Activated CD8-positive, alpha-beta T cell treated with anti-CD3 and anti-CD28 coated beads, Interleukin-2, amount 10 ng/mL, durations not matched to agents 7 days and 5 days (primary cell): ENCODE measurements at places on chromosomes 11 and 22.
A peak's percentile ranks its signal among the peaks of the same experiment; 100 is the strongest.

DNA sequence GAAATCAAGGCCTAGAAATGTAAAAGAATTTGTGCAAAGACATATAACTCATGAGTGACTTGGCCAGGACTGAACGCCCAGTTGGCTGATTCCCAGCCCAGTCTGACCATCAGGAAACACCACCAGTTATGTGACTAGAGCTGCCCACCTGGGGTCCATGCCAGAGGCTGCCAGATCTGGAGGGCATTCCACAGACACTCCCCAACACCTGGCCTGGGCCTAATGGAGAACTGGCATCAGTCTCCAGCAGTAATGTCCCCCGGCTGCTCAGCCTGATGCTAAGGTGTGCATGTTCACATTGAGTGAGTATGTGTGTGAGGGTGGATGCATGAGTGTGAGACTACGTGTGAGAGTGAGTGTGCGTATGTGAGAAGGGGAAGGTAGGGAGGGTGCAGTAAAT is 15.7 kb downstream of the PLAAT3 start:
- H3K27ac ChIP-seq = no peak overlapping the region
- H3K36me3 ChIP-seq = no peaks in the 10 kb centered on the region
- H3K4me3 ChIP-seq = no peak overlapping the region
- DNase-seq = no peak
- no peaks in the 10 kb centered on the region for H3K27me3 ChIP-seq

GRCh38 chr11:18844753-18845367 is 53.3 kb upstream of the PTPN5 start:
- H3K27ac ChIP-seq = no peak overlapping the region
- H3K36me3 ChIP-seq = no peaks in the 10 kb centered on the region
- no peak overlapping the region for H3K4me3 ChIP-seq
- peaks cover 24% of the 10 kb centered on the region for H3K27me3 ChIP-seq
- H3K4me1 ChIP-seq = no peaks in the 10 kb centered on the region

GRCh38 chr22:32202539-32203180 is 2.2 kb downstream of the RFPL2 start:
- no peak overlapping the region for H3K27ac ChIP-seq
- H3K36me3 ChIP-seq = no peaks in the 10 kb centered on the region
- H3K4me3 ChIP-seq = peak overlapping the region; percentile 28
- peak; percentile 56 for DNase-seq
- H3K27me3 ChIP-seq = peaks cover 27% of the 10 kb centered on the region

DNA sequence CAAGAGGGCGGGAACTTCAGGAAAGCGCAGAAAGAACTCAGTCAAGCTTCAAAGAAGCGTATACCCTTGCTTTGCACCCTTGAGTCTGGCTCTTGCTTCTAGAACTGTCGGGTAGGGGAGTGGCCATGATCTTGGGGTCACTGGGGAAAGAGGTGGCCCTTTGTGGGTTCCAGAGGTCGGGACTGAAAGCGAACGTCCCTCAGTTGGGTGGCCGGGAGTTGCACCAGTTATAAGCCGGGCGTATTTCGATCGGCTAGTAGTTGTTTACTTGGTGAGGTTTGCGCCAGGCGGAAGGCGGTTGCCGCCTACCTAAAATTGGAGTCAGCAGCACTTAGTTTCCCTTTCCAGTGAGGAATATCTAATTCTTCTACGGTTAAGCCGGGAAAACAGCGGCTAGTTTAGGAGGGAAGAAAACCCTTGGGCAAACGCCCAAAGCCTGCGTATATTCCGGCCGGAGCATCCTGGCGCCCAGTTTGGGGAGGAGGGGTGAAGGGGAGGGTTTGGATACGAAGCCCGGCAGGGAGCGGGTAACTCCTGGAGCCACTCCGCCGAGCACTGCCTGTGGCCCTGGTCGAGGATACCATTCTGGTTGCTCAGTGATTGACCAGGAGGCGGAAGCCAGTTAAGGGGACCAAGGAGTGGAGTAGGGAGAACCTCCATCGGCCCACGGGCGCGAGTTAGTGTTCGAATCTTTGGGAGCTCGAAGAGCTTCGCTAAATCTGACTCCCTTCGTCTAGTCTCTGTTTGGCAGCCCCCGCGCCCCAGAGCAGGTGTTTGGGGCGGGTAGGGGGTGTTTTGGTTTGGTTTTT is 807 bp upstream of the WT1 start:
- no peak for DNase-seq
- peak overlapping the region; percentile 43 for H3K4me3 ChIP-seq
- H3K27ac ChIP-seq = peak overlapping the region; percentile 52
- peaks cover 5% of the 10 kb centered on the region for H3K36me3 ChIP-seq

DNA sequence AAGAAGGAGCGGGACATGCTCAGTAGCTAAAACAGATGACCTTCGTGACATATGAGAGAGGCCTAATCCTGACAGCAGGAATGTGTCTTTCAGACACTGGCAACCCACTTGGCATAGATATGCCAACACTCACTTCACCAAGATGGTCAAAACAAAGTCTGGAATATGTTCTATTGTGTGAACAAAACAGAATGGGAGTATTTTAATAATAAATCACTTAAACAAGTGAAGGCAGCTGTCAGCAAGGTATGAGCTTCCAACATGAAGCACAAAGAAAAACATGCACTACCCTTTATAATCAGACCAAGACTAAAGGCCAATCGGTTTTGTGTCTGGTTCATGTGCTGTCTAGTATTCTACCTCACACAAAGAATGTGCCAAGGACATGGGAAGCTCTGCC is 23.1 kb downstream of the CCDC34 start:
- no peak overlapping the region for H3K27ac ChIP-seq
- DNase-seq = no peak
- H3K4me3 ChIP-seq = no peak overlapping the region
- peaks cover 11% of the 10 kb centered on the region for H3K36me3 ChIP-seq
- H3K4me1 ChIP-seq = no peaks in the 10 kb centered on the region

- no peak for DNase-seq
- H3K4me1 ChIP-seq = no peaks in the 10 kb centered on the region
- H3K27me3 ChIP-seq = peaks cover 12% of the 10 kb centered on the region
- no peaks in the 10 kb centered on the region for H3K36me3 ChIP-seq
- H3K4me3 ChIP-seq = no peak overlapping the region
- H3K27ac ChIP-seq = no peak overlapping the region
These were observed 23.6 kb downstream of the JRKL start for GRCh38 chr11:96413408-96413807.

DNA sequence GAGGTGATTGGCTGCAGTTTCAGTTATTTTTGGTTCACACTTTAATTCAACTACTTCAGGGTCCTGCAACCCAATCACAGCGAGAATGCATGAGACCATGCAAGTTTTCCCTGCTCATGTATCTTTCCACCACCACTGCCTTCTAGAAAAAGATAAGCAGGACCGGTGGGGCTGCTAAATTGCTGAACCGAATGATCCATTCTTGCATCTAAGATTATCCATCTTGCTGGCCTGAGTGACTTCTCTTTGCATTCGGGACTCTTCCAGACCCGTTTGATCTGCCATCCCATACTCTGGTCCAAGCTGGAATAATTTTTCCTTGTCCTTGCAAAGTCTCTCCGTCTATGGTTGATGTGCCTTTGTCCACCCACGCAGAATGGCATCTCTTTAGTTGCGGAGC is 56.3 kb upstream of the TP53I11 start:
- no peak overlapping the region for H3K4me3 ChIP-seq
- H3K36me3 ChIP-seq = no peaks in the 10 kb centered on the region
- no peak overlapping the region for H3K27ac ChIP-seq
- H3K27me3 ChIP-seq = peaks cover 22% of the 10 kb centered on the region
- peaks cover under 1% of the 10 kb centered on the region for H3K4me1 ChIP-seq
- DNase-seq = no peak

- no peak overlapping the region for H3K27ac ChIP-seq
- H3K36me3 ChIP-seq = no peaks in the 10 kb centered on the region
- no peaks in the 10 kb centered on the region for H3K4me1 ChIP-seq
These were observed 30.0 kb downstream of the PRDM10 start for GRCh38 chr11:129972611-129973010.

DNA sequence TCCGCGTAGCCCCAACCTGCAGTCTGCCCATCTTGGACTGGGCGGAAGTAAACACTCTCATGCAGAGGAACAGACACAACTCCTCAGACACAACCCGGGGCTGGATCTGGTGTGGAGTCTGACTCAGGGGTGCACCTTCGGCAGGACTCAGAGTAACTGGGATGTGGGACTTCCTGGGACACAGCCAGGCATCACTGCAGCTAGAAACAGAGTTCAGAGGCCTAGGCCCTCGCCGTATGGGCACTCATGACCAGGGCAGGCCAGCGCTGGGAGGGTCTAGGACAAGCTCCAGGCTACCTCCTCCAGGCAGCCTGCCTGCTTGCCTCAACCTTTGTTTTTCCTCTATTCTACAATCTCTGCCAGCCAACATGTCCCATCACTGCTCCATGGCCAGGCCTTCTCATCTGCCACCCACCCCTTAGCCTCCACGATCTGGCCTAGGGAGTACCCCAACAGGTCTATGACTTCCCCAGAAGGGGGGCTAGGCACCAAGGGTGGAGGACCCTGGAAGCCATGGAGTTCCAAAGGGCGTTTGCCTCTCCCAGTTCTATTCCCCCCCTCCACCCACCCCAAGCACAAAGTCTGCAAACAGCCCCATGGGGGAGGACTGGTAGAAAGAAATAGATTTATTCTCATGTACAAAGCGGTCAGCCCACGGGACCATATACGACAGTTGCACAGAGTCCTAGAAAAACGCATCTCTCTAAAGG is 98.5 kb downstream of the PDE2A start:
- peaks cover 15% of the 10 kb centered on the region for H3K27me3 ChIP-seq
- H3K36me3 ChIP-seq = no peaks in the 10 kb centered on the region
- H3K27ac ChIP-seq = no peak overlapping the region
- H3K4me3 ChIP-seq = no peak overlapping the region

DNA sequence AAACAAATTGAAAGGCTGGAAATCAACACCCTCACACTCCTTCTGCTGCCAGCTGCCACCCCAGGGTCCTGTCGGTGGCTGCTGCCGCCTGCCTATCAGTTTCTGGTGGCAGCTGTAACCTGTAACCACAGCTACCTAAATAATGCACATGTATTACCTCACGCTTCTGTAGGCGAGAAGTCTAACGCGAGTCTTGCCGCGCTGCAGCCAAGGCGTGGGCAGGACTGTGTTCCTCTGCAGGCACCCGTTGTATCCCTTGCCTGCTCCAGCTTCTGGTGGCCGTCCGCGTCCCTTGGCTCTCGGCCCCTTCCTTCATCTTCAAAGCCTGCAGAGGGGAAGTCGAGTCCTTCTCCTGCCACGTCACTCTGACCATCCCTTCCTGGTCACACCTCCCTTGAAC is 44.1 kb upstream of the GCAT start:
- no peaks in the 10 kb centered on the region for H3K27me3 ChIP-seq
- H3K27ac ChIP-seq = no peak overlapping the region
- H3K36me3 ChIP-seq = peaks cover 23% of the 10 kb centered on the region
- H3K4me1 ChIP-seq = no peaks in the 10 kb centered on the region
- DNase-seq = no peak

DNA sequence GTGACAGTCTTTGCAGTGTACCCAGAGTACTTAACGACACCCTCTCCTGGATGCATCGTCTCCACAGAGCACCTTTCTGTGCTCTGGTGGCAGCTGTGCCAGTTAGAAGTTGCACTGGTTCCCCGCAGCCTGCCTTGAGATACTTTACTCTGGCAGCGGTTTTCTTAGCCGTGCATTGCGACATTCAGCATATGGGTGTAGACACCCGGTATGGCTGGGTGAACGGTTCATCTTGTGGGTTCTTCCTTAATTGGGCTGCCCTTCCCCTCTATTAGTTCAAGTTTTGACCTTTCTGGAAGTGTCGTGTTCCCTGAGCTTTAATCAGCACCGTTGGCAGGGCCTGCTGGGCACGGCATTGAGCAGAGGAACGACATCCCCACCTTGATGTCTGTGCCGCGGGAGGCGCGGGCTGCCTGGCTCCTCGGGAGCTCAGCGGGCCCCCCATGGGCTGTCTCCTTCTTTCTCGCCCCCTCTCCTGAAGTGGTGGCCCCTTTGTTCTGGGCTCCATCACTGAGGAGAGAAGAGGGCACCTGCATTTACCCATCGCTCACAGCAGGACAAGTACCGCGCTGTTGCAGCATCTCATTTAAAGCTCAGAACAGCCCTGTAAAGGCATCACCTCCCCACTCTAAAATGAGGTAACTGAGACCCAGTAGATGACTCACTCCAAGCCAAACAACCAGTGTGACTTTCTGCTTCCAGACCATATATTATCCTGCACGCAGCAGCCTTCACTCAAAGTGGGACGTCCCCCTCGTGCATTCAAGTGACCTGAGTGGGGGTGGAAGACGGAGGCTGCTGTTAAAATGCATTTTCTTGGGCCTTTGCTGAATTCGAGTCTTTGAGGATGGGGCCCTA is 13.3 kb downstream of the FAM83F start:
- no peaks in the 10 kb centered on the region for H3K36me3 ChIP-seq
- DNase-seq = no peak
- H3K27me3 ChIP-seq = peaks cover 31% of the 10 kb centered on the region
- H3K4me3 ChIP-seq = no peak overlapping the region
- peak overlapping the region; percentile 7 for H3K27ac ChIP-seq

DNA sequence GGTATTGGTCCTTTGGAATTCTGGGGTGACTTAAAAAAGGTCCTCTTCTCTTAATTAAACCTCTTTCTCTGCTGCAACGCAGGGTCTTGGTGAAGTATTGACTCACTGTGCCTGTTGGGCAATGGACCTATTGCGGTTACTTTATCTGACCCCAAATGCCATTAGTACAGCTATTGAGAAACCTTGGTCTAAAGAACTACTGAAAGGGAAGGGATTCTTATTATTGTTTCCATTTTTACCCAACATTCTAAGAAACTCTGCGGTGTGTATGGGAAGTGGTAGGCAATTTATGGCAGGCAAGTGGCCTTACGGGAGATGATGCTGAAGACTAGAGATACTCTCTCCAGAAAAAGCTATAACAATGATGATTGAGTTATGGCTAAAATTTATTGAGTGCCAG is 12.5 kb downstream of the SLC6A5 start:
- peaks cover 8% of the 10 kb centered on the region for H3K4me1 ChIP-seq
- DNase-seq = no peak
- H3K36me3 ChIP-seq = no peaks in the 10 kb centered on the region
- no peak overlapping the region for H3K27ac ChIP-seq

GRCh38 chr11:69531071-69531716 is 49.7 kb downstream of the LINC01488 start:
- no peak overlapping the region for H3K4me3 ChIP-seq
- peaks cover 9% of the 10 kb centered on the region for H3K27me3 ChIP-seq
- H3K36me3 ChIP-seq = no peaks in the 10 kb centered on the region

GRCh38 chr11:3841426-3842350 is 929 bp upstream of the RHOG start:
- peaks cover 31% of the 10 kb centered on the region for H3K36me3 ChIP-seq
- H3K4me1 ChIP-seq = peaks cover 51% of the 10 kb centered on the region
- peak; percentile 94 for DNase-seq
- H3K27me3 ChIP-seq = no peaks in the 10 kb centered on the region
- H3K27ac ChIP-seq = peak overlapping the region; percentile 99

GRCh38 chr11:26201411-26201810 is 130.5 kb upstream of the ANO3 start:
- H3K4me3 ChIP-seq = no peak overlapping the region
- H3K36me3 ChIP-seq = no peaks in the 10 kb centered on the region
- no peak for DNase-seq

DNA sequence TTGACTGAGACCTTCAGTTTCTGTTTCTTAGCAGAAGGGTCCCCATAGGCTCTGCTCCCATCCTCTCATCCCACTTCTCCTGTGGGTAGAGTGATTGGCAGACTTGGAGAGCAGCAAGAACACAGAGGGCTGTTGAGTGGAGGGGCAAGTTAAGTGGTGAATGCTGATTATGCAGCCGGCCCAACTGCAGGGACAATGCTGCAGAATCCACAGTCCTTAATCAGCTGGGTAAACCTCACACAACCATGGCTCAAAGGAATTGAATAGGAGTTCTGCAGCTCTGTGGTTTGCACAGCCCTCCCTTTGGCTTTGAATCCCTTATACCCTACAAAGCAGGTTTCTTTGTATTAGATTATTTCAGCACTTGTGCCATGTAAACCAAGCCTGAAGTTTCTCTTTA is 161.1 kb downstream of the NAV2 start:
- H3K27ac ChIP-seq = no peak overlapping the region
- no peaks in the 10 kb centered on the region for H3K27me3 ChIP-seq
- H3K4me1 ChIP-seq = no peaks in the 10 kb centered on the region
- no peak for DNase-seq
- H3K4me3 ChIP-seq = no peak overlapping the region
